CMK (cell line): ENCODE measurements at places on chromosomes 6 and 20.

GRCh38 chr6:36823421-36824096, 15.7 kb downstream of the CPNE5 start:
- DNase-seq, result no peak

GRCh38 chr6:14841901-14842421, 403.9 kb upstream of the JARID2 start:
- no peak for DNase-seq

- DNase-seq, result no peak
Measured at GRCh38 chr6:70527071-70527737, 39.5 kb upstream of the SDHAF4 start.

DNA sequence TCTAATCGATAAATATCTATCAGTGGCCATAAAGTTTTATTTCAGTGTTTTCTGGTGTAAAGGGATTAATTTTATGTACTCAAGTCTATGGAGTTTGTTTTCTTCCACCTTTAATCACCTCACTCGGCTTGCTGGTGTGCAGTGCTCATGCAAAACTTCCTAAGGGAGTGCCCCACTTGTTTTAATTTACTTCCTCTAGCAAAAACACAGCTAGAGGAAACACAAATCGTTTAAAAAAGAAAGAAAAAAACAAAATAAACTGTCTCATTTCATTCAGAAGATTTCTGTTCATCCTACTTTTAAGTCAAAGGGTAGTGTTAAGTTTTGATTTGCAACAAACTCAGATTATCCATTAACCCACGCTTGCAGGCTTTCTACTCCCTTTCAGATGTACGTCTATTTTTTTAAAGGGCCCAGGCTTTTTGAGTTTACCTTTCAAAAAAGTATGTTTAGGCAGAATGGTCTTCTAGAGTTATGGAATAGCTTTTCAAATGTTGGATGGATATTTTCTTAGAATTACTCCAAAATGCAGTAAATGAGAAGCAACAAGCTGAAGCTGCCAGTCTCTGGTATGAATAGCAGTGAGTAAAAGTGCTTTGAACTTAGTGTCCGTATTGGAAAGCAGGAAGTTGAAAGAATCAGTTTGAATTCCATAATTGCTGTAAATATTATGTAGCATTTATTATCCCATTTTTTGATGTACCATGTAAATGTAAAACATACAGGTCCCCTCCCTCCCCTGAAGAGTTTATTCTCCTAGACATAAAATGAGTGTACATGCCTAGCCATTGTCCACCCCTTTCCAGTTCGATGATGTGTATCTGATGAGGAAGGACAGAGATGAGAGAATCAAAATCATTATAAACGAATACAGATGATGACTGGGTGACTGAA, 113.3 kb downstream of the SLC16A10 start:
- no peak for DNase-seq

DNA sequence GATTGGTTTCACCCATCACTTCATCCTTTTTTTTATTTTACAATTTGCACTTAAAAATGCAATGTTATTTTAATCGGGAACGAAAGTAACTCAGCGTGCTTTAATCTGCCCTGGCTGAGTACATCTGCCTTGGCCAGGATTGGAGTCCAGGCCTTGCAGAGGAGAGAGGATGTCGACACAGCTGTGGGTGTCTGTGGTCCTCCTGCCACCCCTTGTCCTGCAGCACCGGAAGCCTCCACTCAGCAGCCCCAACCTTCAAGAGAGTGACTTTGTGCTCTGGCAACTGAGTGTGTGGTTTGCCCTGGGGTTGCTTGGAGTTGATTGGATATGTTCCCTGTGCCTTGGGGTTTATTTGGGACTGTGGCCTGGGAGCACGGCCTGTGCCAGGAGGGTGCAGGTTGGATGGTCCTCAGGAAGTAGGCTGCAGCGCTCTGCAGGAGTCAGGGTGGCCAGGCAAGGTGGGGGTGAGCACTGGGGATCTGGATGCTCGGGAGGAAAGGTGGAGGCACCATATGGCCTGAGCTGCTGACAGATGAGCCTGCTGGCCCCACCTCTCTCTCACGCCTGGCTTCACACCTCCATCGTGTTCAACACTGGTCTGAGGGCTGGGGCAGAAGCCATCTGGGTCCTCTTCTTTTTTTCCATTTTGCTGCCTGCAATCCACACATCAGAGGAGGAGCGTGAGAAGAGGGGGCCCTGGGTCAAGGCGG, 4.3 kb downstream of the MYT1 start:
- no peak for DNase-seq
